ENCODE measurements at places on chromosomes 13 and 19.

DNA sequence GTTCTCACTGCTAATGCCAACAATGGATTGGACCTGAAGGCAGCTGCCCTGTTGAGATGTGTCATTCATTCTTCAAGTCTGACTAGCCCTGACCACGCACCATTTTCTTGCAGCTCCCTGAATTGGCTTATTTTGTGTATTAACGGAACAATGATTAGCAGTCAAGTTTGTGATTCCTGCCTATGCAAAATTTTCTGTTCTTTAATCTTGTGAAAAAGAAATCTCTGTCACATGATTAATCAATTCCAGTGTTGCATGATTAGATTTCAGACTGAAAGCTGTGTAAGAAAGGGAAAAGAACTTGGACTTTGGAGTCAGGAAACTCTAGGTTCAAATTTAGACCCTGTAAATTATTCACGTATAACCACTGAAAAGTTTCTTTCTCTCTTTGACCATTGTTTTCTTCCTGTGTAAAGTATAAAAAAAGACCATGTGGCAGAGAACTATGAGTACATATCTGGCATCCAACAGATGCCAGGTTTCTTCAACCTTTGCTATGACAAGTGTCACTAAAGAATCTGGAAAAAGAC, 64.5 kb upstream of the SLC10A2 start:
- no peak for DNase-seq

DNA sequence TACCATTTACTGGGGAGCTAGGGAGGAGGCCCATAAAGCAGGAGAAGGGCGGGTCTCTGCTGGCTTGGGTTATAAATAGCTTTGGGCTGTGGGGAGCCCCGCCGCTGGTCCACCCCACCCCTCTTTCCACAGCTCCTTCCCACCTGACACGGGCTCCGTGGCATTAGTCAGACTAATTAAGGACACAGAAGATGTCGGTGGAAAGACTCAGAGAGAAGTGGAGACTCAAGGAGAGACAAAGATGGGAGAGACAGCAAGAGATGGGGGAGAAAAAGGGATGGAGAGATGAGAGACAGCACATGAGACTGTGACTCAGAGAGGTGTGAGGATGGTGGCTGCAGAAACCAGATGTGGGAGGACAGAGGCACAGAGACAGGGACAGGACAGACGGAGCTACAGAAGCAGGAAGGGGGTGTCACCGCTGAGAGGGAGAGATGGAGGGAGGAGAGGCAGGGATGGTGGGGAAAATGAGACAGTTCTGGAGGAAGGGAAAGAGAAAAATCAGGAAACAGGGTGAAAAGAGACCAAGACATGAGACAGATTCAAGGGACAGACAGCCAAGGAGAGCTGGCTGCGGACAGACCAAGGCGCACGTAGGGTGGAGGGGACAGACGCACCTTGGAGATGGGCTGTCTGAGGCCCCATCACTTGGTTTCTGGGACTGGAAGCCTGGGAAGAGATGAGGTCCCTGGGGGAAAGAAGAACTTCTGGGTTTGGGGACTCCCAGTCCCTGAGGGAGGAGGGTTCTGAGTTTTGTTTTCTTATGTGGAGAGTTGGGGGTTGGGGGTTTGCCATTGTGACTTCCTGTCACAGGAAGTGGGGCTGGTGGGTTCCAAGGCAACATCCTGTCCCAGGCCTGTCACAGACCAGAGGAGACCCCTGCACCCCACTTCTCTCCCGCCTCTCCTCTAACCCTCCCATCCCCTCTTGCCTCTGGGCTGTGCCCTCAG, 4.1 kb downstream of the ARHGEF1 start:
- no peak for DNase-seq

GRCh38 chr13:80824229-80824628, 483.3 kb upstream of the SPRY2 start:
- DNase-seq: no peak

DNA sequence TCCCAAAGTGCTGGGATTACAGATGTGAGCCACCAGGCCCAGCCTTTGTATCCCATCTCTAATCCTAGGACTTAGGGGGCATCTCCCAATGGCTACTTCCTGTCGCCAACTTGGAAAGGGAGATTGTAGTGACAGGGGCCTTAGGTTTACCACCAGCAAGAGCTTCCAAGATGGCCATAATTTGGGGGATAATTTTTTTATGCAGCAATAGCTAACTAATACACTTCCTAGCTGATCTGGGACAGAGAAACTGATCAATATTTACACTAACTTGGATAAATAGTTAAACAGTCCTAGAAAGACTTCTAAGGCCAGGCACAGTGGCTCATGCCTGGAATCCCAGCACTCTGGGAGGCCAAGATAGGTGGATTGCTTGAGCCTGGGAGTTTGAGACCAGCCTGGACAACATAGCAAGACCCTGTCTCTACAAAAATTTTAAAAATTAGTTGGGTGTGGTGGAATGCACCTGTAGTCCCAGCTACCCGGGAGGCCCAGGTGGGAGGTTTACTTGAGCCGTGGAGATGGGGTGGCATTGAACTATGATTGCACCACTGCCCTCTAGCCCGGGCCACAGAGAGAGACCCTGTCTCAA, 5.3 kb upstream of the COLGALT1 start:
- DNase-seq: no peak

DNA sequence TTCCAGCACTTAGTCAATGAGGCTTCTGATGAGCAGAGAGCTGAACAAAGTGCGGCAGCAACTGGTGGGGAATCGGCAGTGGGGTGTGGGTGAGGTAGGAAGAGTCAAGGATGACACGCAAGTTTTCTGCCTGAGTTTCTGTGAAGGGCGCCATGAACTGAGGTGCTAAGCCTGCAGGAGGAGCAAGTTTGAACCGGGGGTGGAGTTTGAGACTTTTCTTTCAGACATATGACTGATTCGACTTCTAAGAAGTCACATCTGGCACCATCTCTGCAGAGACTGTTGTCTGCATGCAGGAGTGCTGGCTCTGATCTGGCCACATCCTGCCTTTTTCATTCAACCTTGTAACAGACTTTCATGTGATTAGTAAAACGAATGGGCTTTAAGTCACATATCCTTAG, 14.8 kb upstream of the GPI start:
- no peak for DNase-seq

DNA sequence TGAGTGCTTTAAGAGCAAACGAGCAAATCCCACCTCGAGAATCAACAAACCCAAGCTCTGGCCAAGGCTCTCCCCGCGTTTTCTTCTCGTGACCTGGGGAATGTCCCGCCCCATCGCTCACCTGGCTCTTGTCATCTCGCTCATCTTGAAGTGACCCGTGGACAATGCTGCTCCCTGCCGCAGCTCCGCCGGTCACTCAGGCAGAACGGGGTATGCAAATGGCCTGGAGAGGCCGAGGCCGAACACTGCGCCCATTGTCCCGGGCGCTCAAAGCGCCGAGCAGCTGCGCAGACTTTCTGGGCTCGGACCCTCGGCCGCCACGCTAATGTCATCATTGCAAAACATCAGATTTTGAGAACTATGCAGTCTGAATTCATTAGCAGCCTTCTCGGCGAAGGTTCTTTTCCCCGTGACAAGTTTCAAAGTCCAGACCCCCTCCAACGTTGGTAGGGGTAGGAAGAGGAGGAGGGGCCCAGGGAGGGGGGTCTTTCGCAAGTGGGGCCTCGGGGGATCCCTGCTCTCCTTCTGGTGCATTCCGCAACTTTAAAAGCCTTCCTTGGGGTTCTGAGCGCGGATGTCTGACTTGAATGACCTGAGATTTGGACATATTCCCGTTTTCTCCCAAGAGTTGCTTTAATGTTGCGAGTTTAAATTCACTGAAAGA, 39.7 kb downstream of the SOX1 start:
- DNase-seq: peak; percentile 2

- DNase-seq: no peak
These were observed 100.0 kb downstream of the GADD45B start for GRCh38 chr19:2575734-2576481.

GRCh38 chr13:57588639-57589038, 42.9 kb upstream of the PCDH17 start:
- DNase-seq: no peak

DNA sequence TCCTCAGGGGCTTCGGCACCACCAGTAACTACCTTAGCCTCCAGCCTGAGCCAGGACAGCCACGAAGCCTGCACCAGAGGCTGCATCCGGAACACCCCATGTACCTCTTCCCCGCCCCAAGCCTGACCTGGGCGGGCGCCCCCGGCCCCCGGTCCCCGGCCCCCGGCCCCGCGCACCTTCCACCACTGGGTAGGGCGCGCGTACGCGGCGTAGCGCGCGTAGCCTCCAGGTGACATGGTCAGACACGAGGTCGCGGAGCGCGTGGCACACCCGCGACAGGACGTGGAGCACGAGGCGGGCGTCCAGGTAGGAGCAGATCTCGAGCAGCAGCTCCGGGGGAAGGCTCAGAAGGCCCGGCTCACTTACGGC, 450 bp downstream of the FBXW9 start:
- no peak for DNase-seq

GRCh38 chr13:113115363-113116205, 7.0 kb upstream of the F10 start:
- DNase-seq: no peak

Data from NCI-H1048 (cell line).